Bronchial epithelial cell (primary cell): ENCODE measurements at places on chromosomes 1 and 21. TPM values are rescaled to one million over a fixed set of nuclear protein-coding genes. Genes with fewer than 3 reads are reported as not detected.

SLC39A1 gene
- total RNA-seq, result 71.2 and 108 TPM in 2 replicates

ELF3 gene
- 66.1 and 105 TPM in 2 replicates for total RNA-seq

OR2L5 gene
- not detected in 2 replicates for total RNA-seq

- peak; percentile 52 for DNase-seq
Measured at GRCh38 chr1:67850151-67850551, 16.9 kb upstream of the GNG12 start.

GRCh38 chr1:200724064-200724463 is 14.6 kb upstream of the CAMSAP2 start:
- DNase-seq, result peak; percentile 60

DNA sequence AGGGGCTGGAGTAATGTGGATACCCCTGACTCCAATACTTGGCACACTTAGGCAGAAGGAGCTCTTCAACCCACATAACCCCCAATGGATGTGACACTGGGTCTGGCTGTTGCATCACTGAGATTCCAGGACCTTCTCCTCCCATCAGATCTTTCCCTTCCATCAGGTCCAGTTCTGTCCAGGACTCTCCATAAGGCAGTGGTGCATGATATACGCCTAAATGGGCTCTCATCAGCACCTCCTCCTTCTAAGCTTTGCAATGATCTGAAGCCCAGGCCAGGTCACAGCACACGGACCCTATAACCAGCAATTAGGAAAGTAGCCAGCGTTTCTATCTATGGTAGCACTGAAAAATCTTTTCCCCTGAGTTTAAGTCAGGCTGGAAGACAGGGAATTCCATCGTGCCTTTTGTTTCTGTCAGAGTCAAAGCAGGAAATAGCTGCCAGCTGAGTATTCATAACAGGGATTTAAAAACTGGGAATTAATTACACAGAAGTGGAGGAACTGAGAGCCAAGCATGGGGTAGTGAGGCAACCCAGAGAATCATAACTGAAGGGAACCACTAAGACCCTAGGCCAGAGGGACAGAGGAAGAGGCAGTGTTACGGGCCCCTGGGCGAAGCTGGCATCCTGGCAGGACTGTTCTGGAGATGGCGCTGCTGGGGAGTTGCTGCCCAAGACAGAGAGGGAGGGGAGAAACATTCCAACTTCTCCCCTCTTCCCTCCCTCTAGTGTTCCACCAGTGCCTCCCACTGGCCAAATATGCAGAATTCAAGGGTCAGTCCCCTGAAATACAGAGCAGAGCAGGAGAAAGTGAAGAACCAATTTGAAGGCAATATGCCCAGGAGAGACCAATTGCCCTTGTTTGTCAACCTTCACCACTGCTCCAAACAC is 37.5 kb upstream of the HOOK1 start:
- DNase-seq, result no peak

DNA sequence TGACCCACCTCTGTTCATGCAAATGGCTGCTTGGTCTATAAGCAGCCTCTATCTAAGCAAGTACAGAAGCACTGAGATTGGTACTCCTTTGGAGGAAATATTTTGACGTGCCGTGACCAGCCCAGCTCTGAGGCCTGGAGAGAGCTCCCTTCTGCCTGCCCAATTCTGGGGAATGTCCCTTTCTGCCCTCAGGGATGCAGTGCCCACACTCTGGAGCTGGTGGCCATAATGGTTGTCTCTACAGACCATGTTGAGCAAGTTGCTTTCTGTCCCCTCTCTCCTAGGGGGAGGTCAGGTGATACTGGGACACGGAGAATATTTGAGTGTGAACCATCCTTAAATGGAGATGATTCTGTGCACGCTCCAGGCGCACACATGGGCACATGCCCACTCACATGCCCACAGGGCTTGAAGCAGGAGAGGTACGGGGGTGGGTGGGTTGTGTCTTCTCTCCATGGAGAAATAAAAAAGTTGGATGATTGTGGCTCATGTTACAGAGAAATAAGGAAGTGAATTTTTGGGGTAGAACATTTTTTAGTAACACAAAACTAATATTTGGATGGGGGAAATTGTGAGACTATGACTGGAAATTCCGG is 13.9 kb upstream of the ALPL start:
- no peak for DNase-seq

DNA sequence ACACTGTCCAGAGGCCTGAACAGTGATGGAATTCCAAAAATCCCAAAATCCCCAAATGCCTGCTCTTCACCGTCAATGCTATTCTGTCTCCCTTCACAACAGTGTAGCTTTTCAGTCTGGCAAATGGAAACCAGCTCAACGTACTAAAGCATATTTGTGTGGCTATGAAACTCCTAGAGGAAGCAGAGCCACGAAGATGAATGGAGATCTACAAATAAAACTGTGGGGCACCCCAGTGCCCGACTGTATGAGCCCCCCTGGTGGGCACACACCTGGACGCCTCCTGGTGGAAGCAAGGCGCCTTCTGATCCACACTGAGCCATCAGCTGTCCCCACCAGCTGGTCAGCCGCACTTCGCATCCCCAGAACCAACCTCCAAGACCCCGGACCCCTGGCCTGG is 129.1 kb upstream of the SOD1 start:
- DNase-seq, result no peak

DNA sequence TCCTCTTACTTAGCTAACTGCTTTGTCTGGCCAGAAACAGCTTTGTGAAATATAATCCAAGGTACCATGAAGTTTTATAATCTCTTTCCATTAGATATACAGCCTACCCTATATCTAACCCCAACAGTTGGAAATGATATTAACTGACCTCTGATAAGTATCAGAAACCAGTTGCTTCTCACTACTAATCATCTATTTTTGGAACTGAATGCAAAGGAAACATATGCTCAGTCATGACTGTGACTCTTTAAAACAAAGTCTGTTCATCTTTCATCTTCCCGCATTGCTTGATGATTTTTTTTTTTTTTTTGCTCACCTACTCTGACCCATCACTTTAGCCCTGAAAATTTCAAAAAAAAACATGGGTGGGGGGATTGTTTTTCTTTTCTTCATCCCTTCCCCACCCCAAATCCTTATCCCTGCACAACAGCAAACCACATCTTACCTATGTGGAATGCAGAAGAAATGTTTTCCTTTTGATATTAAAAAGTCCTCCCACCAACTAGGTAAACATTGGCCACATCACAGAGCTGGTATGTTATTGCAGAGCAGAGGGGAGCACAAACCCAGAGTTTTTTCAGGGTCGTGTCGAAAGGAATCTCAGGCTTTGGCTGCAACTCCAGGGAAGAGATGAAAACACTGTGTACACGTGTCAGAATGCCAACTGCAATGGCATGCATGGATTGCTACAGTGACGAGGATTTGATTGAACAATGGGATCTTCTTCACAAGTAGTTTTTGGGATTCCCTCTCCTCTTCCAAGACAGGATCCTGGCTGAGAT is 137.3 kb downstream of the SLC30A10 start:
- DNase-seq, result peak; percentile 22

- no peak for DNase-seq
Measured at GRCh38 chr1:56034222-56034621, 545.1 kb downstream of the PLPP3 start.
